Head of caudate nucleus (tissue), 42 donors: ENCODE measurements at places on chromosomes 13 and 19.

DNA sequence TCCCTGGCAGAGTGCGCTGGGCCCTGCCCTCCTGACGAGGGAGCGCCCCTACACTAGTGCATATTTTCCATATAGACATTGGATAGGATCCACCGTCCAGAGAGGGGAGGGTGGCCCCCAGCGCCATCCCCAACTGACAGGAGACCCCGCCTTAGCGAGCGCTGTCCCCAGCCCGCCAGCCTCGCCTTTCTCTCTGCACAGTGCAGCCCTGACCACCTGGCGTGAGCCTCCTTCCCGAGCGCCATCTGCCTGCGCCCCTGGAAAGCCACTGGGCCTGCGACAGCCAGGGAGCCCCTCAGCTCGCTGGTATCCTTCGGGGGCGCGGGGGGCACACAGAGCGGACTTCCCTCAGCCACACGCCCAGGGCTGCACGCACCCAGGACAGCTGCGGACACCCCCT lies 42.1 kb upstream of the ATP12A start:
- no peak for DNase-seq

DNA sequence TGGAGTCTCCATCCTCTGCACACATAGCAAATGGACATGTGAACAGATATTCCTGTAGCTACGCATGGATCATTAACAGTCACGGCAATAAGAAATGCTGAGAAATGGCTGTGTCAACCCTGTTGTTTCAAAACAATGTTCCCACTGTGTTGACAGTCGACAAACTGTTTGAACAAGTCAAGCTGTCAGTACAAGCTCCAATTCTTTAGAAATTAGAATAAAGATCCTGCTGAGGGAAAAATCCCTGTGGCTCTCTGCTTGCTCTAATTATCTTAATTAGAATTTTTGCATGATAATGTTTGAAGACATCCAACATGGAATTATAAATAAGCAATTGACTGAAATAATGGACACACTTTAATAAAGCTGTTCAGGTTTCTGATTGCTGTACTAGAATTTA lies 37.9 kb upstream of the CPB2 start:
- DNase-seq: no peak

DNA sequence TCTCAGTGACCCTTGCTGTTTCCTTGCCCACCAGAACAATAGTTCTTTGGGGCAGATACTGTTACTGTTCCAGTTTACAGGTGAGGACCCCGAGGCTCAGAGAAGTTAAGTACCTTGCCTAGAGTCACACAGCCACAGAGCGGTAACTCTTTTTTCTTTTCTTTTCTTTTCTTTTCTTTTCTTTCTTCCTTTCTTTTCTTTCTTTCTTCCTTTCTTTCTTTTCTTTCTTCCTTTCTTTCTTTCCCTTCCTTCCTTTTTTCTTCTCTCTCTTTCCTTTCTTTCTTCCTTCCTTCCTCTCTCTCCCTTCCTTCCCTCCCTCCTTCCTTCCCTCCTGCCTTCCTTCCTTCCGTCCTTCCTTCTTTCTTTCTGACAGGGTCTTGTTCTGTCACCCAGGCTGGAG lies 4.9 kb upstream of the PRX start:
- no peak for DNase-seq

GRCh38 chr19:34320277-34320676 lies 44.7 kb upstream of the GPI start:
- no peak for DNase-seq

DNA sequence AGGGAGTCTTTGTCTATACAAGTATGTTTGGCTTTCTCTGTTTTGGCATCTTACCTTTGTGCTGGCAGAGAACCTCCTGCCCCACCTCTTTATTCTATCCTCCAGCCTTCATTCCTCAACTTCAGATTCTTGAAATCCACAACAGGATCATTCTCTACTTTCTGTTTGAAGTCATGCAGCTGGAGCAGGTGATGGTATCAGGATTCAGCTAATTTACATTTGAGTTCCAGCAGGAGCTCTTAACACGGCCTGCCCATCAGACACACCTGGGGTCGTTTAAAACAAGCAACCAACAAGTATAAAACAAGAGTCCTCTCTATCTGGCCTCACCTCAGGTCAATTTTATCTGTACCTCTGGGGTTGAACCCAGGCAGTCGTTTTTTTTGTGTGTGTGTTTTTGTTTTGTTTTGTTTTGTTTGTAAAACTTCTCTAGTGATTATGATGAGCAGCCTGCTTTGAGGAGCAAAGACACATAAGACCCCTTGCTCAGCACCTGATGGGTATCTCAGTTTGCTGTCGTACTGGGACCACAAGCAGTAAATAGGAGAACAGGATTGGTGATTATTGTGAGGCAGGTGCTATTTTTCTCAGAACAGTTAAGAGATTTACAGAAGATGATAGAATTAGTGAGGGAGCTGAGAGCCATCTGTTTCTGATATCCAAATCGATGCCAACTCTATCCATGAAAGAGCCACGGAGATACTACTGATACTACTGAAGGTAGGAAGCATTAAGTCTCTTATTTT lies 78.4 kb downstream of the GPC6 start:
- DNase-seq: no peak

- DNase-seq: peak; percentile 33
Measured at GRCh38 chr19:30046522-30046921, 104.5 kb downstream of the URI1 start.

DNA sequence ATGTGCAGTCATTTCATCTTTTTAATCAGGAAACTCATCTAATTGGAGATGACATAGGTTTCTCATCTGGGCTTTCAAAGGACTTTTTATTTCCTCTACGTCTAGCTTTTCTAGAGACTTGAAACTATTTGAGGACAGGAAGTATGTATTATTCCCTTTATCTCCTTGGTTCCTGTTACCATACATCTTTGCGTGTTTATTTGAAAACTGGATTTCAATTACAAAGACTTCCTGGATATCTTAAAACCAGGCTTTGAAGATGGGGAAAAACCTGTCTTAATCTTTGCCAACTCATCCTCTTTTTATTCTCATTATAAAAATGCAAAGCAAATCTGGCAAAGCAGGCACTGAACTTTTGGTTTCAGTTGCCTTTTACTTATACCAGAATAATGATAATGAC lies 130.5 kb downstream of the LMO7 start:
- no peak for DNase-seq

- no peak for DNase-seq
Measured at GRCh38 chr19:31761281-31761913, 412.2 kb upstream of the TSHZ3 start.

GRCh38 chr13:28493740-28494503 lies 1.0 kb downstream of the FLT1 start:
- DNase-seq: no peak

DNA sequence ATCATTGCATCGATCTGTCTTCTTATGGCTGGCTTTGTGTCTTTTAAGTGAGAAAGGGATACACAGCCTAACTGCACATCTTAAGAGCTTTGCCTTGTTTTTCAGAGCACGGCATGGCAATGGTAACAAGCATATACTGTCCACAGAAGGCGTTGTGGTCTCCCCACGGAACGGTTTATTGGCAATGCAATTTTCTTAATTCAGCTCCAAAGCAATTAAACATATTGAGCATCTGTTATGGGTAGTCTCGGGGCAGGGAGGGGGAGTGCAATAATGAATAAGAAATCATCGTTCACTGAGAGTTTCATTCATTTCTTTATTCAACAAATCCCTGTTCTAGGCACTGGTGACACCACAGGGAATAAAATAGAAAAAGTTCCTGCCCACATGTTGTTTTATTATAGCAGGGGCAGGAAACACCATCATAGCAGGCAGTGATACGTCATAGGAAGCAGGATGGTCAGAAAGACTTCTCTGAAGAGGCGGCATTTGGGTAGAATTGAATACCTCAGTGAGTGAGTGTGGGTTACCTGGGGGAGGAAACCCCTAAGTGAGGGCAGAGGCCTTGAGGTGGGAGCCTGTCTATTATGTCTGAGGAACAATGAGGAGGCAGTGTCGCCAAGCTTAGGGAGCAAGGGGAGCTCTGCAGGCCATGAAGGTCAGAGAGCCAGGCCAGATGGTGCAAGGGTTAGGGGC lies 185.7 kb upstream of the KL start:
- DNase-seq: no peak

- no peak for DNase-seq
Measured at GRCh38 chr13:23810685-23811240, 78.4 kb downstream of the MIPEP start.

DNA sequence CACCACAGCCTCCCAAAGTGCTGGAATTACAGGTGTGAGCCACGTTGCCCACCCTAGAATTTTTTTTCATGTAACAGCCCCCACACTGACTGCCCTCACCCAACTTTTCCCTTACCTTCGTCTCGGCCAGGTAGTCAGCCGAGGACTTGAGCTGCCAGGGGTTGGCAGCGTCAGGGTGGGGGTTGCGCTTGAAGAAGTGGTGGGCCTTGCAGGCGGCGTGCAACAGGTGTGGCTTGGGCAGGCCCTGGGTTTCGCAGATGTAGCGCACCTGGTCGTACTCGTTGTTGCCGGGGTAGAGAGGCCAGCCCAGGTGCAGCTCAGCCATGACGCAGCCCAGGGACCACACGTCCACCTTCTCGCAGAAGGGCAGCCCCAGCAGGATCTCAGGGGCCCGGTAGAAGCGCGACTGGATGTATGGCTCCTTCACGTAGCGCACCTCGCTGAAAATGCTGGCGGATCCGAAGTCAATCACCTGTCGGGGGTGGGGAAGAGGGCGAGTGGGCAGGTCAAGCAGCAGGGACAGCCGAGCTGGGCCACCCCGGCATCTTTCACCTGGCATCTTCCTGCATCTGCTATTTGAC lies 6.2 kb downstream of the HIPK4 start:
- DNase-seq: no peak

DNA sequence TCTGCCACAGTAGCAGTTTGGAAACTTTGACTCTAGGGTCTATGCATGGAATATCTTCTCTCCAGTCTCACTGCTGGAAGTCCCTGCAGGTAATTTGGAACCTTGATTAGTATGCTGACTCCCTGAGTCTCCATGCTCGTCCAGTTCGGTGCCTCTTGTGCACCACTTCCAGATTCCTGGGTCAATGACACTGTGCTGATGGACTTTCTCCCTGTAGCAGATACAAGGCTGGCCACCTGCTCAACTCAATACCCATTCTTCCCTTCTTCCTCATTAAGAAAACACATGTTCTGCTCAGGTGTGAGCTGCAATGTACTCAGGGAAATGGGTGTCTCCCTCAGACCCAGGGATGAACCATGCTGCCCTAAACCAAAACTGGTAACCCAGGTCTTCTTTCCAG lies 99.1 kb downstream of the KL start:
- DNase-seq: no peak

- DNase-seq: no peak
Measured at GRCh38 chr19:49636233-49636932, 3.6 kb downstream of the RRAS start.

- DNase-seq: no peak
Measured at GRCh38 chr13:46195016-46195415, 13.0 kb upstream of the LCP1 start.

DNA sequence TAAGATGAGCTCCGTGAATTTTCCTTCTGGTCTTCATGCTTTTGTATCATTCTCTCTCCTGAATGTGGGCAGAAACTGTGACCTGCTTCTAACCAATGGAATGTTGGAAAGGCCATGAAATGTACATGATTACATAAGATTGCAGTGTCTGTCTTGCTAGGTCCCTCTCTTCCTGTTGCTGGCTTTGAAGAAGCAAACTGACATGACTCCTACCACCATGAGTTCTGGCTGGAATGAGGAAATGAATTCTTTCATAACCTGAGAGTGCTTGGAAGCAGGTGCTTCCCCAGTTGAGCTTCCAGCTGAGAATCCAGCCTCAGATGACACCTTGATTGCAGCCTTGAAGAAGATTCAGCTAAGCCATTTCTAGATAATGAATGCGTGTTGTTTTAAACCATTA lies 275.0 kb upstream of the MIR17HG start:
- no peak for DNase-seq

DNA sequence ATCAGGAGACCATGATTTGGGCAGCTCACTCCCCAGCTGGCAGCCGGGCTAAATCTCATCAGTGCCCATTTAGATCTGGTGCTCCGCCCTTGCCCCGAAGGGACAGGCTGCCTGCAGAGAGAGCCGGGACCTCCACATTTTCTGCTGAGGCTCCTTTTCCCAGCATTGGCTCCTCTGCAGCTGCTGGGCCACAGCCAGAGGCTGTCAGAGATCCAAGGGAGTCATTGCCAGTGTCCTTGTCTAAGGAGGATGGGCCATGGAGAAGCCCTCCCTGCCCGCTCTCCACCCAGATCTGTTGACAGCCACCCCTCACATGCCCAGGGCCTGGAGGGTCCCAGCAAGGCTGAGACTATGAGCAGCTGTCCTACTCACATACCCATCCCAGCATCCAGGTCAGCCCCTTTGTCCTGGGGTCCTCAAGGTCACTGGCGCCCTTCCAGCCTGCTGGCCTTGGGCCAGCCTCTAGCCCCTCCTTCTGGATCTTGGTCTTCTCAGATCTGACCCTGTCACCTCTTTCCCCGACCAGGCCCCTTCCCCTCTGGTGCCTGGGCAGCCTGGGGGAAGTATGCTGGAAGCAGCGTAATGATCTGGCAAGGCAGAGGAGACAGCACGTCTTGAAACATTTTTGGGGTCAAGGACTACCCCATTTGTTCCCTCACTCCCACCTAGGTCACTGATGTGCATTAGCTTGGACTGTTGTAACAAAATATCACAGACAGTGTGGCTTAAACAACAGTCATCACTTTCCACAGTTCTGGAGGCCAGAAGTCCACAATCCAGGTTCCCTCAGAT lies 7.9 kb downstream of the PIN1 start:
- no peak for DNase-seq

GRCh38 chr19:5826531-5827341 lies 12.8 kb downstream of the FUT6 start:
- DNase-seq: no peak

GRCh38 chr19:58474291-58474996 lies 1.7 kb upstream of the ZNF446 start:
- DNase-seq: no peak

GRCh38 chr13:106917024-106917571 lies 349.2 kb upstream of the ARGLU1 start:
- DNase-seq: no peak

GRCh38 chr19:33916792-33917191 lies 120.1 kb downstream of the KCTD15 start:
- DNase-seq: no peak

DNA sequence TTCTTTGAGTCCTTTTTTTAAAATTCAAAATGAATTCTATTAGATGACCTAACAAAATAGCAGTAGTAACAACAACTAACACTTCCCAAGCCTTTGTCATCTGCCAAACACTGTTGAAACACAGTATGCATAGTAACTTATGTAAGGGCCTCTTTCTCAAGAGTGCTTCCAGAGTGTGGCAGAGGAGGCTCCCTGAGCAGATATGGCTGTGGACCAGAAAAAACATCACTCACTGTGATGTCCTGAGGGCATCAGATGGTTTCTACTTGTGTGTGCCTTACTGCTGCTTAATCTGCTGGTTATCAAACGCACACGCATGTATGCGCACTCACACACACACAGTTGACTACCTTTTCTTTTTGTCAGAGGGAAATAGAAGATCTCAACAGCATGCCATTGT lies 110.8 kb downstream of the DLEU7 start:
- no peak for DNase-seq

- DNase-seq: no peak
Measured at GRCh38 chr13:76795701-76796695, 90.2 kb downstream of the KCTD12 start.

GRCh38 chr13:40384976-40385857 lies 281.2 kb downstream of the FOXO1 start:
- no peak for DNase-seq

- DNase-seq: no peak
Measured at GRCh38 chr13:41075034-41075433, 13.7 kb downstream of the WBP4 start.

- DNase-seq: no peak
Measured at GRCh38 chr13:22031702-22032286, 360.9 kb downstream of the FGF9 start.

- DNase-seq: no peak
Measured at GRCh38 chr19:51652266-51652665, 5.6 kb upstream of the SIGLEC14 start.
